Left kidney (tissue), 8 donors: ENCODE measurements at places on chromosomes 7 and 10. TPM values are rescaled to one million over a fixed set of nuclear protein-coding genes. Genes with fewer than 3 reads are reported as not detected.

GAD2 gene
- 2.9 TPM for polyA plus RNA-seq

CRTAC1 gene
- 24.7 TPM for polyA plus RNA-seq

- DNase-seq: no peak
Measured at GRCh38 chr7:143300959-143301935, 13.1 kb downstream of the CASP2 start.

- no peak for DNase-seq
Measured at GRCh38 chr7:119374436-119374835, 898.5 kb upstream of the KCND2 start.

DNA sequence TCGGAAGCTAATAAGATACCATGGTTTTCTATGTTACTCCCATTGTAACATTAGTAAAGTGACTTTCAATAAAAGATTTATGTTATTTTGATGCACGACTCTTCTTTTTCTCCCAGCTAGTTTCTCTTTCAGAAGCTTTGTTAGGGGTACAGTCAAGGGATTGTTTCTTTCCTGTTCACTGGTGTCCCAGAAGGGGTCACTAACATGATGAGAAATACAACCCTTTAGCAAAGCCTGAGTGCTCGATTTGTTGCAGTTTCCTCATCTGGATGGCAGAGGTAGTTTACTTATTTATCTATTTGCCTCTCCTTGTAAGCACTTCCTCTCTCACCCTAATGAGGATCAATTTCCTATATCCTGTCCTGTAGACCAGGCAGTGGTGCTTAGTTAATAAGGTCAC, 17.0 kb downstream of the SRI start:
- no peak for DNase-seq

GRCh38 chr7:3250725-3251124, 50.3 kb upstream of the SDK1 start:
- DNase-seq: no peak

DNA sequence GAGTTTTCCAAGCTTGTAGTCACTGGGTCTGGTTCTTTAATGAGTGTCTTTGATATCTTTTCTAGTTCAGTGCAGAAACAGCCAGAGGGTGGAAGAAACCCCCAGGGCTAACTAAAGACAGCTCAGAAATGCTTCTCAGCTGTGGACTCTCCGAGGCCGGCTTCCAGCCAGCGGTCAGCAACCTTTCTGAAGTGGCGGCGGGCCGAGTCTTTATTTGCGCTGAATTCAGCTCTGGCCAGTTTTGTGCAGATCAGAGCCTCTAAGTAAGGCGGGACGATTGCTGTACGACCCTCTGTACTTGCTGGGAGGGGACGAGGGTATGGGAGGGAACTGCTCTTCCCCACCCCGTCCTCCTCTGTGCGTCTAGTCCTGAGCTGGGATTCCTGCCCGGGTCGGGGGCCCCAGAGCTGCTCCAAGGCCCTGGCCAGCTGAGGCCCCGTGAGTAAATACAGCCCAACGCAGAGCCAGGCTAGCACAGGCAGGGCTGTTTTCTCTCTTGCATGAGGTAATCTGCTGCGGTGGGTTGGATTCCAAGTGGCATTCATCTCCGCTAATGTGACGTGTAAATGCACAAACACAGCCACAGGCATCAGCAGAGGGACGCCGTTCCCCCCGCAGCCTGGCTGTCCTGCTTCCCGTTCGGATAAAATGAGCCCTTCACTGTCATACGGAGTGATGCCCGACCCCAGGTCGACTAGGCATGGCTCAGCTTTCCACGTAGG, 159.8 kb downstream of the PIP4K2A start:
- DNase-seq: peak; percentile 90

DNA sequence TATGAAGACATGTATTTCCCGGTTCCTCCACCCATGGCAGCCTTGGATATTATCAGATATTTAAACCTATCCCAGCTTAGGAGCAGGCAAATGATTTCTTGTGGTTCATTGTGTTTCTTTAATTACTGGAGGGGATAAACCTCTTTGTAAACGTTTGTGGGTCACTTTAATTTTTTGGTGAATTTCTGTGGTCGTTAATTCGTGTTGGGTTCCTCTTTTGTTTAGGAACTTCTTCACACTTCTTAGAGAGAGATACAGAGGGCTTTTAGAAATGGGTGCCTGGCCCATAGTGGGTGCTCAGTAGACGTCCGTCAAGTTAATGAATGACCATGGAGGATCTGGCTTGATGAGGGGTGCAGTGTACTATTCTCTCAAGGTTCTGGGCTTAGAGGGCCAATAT, 27.2 kb upstream of the NUB1 start:
- no peak for DNase-seq
